Myocyte (in vitro differentiated cells): ENCODE measurements at places on chromosomes 13 and 19.

GRCh38 chr13:65530688-65531087, 1699.4 kb downstream of the PCDH9 start:
- no peak for DNase-seq

GRCh38 chr13:52411629-52412028, 5.7 kb upstream of the THSD1 start:
- DNase-seq, result peak; percentile 48

- no peak for DNase-seq
These were observed 1033.3 kb downstream of the EFNB2 start for GRCh38 chr13:105502193-105502592.

DNA sequence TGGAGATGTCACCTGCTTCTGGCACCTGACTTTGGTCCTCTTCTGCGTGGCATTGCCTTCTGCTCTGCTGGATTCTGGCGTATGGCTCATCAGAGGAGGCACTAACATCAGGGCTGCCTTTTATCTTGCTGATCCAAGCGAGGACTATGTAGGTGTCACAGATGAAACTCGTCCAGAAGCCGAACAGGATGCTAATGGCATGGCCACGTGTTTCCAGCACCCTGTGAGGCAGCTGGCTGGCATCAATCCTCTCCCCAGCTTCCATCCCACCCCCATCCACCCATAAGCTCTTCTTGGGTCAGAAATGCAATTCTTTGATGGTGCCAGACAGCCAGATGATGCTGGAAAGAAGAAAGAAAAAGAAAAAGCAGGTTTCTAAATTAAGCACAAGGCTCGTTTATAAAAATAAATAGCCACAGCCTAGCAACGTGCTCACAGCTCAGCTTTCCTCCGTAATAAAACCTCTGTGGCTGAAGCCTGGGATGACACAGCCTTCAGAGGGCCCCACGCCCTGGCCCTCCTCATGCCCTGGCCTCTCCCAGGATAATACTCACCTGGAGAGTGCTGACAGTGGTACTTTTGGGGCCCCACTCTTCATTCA, 212.9 kb upstream of the SERP2 start:
- DNase-seq, result peak; percentile 44

GRCh38 chr13:44140888-44141724, 232.5 kb upstream of the SERP2 start:
- no peak for DNase-seq

DNA sequence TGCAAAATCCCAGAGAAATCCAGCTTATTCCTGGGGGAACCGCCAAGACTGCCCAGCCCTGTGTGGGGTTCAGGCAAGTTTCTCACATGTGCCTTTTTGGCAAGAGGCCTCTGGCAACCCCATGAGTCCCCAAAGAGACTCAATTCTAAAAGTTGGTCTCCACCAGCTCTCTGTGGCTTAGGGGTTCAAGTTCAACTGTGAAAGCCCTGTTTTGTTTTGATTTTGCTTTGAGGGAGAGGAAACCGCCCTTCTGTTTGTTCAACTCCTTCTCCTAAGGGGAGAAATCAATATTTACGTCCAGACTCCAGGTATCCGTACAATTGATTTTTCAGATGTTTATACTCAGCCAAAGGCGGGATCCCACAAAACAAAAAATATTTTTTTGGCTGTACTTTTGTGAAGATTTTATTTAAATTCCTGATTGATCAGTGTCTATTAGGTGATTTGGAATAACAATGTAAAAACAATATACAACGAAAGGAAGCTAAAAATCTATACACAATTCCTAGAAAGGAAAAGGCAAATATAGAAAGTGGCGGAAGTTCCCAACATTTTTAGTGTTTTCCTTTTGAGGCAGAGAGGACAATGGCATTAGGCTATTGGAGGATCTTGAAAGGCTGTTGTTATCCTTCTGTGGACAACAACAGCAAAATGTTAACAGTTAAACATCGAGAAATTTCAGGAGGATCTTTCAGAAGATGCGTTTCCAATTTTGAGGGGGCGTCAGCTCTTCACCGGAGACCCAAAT, 583 bp upstream of the LDLR start:
- peak; percentile 62 for DNase-seq

GRCh38 chr13:29532116-29532515, 63.4 kb downstream of the SLC7A1 start:
- DNase-seq, result no peak

GRCh38 chr19:20969898-20970297, 46.8 kb downstream of the ZNF85 start:
- no peak for DNase-seq

DNA sequence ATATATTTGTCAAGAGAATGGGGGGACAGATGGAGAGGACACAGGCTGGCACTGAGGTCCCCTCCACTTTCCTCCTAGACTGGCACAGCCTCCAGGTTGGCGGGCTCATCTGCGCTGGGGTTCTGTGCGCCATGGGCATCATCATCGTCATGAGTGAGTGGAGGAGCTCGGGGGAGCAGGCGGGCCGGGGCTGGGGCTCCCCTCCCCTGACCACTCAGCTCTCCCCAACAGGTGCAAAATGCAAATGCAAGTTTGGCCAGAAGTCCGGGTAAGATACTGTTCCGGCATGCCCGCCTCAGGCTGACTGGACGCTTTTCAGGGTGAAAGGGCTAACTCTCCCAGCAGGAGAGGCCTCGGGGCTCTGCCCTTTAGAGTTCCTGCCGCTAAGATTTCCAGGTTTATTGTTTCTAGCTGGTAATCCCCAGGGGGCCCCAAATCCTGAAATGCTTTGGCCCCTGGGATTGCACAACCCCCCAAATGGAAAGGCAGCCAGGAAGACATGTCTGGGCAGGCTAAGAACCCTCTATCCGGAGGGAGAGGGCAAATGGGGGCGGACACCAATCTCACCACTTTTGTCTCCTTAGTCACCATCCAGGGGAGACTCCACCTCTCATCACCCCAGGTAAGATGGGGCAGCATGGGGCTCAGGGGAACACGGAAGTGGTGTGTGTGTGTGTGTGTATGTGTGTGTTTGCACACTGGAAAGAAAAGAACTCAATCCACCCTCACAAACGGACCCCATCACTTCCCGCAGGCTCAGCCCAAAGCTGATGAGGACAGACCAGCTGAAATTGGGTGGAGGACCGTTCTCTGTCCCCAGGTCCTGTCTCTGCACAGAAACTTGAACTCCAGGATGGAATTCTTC, 7.3 kb downstream of the FXYD3 start:
- DNase-seq, result no peak

DNA sequence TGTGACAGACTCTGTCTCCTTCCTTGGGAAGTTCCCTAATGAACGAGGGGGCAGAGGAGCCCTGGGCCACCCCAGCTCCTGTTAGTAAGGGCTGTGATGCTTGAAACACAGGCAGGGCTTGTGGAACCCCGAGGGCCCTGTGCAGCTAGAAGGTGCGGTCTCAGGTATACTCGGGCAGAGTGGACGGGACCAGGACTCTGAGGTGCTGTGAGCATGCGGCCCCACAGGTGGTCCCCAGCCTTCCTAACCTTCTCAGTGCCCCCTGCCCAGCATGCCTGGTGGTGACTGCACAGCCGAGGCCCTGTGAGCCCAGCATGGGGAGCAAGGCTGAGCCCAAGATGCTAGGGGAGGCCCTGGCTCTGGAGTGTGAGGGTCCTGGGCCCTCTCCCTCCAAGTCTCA, 4.0 kb upstream of the SIGLEC8 start:
- DNase-seq, result no peak

GRCh38 chr13:89783221-89783755, 1564.2 kb upstream of the MIR17HG start:
- peak; percentile 46 for DNase-seq

GRCh38 chr19:1066748-1067340, at the start of gene ARHGAP45:
Gene ARHGAP45, plus strand, starts transcription at chr19:1067167. Its CDS starts 239 bp downstream, at chr19:1067406.
- DNase-seq, result no peak

- no peak for DNase-seq
These were observed 1979.9 kb upstream of the PRR20A start for GRCh38 chr13:55160867-55161266.

DNA sequence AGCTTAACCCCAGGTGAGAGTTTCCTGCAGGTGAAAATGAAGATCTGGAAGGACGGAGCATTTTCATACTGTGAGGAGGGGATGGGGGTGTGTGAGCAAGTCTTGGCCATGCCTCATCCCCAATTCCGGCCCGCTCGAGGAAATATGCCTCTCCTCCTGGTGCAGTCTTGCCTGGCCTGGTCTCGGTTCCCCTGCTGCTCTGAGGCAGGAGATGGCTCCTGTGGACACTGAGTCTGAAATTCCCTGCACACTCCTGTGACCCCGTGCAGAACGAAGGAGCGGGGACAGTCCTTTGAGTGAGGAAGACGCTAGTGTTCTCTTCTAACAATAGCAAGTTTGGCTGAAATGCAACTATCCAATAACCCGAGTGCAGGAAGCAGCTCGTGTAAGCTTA, 329 bp upstream of the ZNF439 start:
- DNase-seq, result no peak

DNA sequence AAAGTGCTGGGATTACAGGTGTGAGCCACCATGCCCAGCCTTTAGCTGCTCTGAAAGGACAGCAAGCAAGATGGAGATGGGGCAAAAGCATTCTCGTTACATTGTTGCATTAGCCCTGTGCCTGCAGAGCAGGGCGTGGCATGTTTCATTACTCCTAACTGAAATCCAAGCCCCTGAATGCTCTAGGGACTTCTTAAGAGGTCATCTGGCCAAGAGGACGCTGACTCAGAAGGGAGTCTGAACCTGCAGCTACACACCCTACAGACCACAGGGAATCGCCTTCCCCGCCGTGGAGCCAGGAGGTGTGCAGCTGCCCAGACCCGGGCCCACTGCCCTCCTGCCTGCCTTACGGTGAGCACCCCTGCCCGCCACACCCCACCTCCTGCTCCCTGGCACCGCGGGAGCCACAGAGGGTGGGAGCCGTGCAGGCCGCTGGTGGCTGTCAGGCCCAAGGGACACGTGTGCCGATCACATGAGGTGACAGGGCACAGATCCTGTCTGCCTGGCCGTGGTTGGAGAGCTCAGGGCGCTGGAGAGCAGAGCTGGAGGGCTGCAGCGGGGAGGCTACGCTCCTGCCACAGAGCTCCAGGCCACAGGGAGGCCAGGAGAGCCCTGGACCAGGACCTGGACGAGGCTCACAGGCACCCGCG, 27.2 kb downstream of the ADPRHL1 start:
- peak; percentile 79 for DNase-seq

- DNase-seq, result no peak
These were observed 47.7 kb downstream of the FNDC3A start for GRCh38 chr13:49023431-49023830.

GRCh38 chr13:55087085-55087484, 2053.6 kb upstream of the PRR20A start:
- no peak for DNase-seq

DNA sequence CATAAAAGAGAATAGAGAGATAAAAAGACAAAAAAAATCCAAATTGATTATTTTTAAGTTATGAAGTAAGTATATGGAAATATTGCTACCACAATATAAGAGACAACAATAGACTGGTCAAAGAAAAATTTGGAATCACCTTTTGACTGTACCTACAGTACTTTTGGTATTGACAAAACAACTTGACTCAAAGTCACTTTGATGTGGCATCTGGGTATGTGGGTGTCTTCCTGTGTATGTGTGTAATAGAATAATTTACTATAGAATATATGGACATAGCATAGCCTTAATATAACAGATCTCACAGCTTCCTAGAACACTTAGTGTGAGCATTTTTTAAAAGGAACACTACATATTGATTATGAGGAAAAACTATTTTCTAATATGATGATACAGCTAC, 1016.2 kb upstream of the PCDH20 start:
- no peak for DNase-seq

DNA sequence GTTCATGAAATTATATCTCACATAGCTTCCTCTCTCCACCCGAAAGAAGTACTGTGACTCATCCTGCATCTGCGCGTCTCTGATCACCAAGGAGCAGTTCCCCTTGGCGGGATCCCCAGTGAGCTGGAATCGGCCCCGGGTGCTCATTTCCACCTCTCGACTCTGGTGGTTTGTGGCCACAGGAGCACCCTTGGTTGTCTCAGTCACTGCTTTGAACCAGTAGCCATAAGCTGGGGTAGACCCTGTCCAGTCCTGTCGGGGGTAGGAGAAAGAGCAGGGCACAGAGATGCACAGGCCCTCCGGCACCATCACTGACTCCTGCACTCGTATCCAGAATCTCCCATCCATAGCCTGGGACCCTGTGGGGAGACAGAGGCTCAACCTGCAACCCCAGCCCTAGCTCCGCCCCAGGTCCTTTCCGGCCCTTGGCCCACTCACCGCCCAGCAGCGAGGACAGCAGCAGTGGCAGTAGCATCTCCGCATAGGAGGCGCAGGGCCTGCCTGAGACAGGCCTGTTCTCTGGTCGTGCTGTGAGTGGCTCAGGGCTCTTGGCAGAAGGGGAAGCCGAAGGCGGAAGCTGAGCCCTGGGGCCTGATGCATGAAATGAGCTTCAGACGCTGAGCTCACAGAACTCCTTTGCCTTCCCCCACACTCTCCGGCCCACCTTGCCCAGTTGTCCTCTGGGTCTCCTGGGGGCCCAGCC, at the start of gene SIGLEC10:
Gene SIGLEC10, minus strand, starts transcription at position 536 of the 703 bp plus-strand sequence. Its CDS starts 61 bp downstream, at position 475.
- no peak for DNase-seq

DNA sequence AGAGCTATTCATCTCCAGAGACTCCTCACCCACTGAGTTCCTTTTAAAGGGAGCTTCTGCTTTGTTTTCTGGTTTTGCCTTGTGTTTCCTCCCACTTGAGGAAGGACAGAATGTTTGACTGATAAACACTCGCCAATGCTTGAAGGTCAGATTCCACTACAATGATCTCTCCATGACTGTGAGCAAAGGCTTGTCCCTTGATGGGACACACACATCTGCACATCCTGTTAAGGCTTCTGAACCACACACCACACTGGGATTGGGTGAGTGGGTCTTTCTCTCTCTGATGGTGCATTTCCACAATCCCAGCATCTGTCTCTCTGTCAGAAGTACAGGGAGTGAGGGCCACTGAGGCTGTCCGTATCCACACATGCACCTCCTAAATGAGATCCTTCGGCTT, 245.3 kb downstream of the IRS2 start:
- DNase-seq, result no peak

GRCh38 chr19:38499532-38499931, 66.0 kb downstream of the RYR1 start:
- no peak for DNase-seq

DNA sequence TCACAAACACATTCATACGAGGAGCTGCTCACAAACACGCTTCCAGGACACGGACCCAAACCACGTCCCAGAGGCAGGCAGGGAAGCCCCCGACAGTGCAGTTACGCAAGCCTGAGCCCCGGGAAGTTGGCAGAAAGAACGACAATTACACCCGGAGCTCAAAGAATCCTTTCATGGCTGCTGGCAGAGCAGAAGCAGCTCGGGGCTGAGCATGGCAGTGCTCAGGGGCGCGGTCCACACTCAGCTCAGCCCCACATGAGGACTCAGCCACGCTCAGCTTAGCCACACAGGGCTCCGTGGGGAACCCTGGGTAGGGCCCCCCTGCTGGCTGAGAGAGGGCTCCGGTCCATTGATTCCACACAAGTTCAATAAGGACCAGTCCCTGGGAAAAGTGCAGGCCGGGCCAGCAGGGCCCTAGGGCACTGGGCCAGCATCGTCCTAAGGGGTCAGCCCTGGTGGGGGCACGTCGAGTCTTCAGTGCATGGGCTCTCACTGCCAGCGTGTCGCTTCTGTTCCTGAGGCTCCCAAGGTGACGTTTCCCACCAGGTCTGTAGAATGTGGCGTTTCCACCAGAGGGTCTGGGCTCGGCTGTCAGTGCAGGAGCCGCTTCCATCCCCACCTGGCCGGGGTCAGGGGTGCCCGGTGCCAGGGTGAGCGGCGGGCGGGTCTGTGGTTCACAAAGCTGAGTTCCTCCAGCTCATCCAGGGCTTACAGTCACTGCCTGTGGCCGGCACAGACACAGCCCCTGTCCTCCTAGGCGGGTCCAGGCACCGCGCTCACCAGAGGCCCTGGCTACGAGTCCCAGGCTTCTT, 23.1 kb downstream of the GAS6 start:
- peak; percentile 32 for DNase-seq
